ENCODE measurements at places on chromosomes 3 and 15. TPM values are rescaled to one million over a fixed set of nuclear protein-coding genes. Genes with fewer than 3 reads are reported as not detected.

SH3GL3 gene
- total RNA-seq = not detected

IQCF5 gene
- total RNA-seq = not detected

ZBTB20 gene
- total RNA-seq = 58.2 TPM

CHRNA3 gene
- not detected for total RNA-seq

MESP2 gene
- not detected for total RNA-seq

SMCO1 gene
- total RNA-seq = not detected

SIDT1 gene
- 59.9 TPM for total RNA-seq

ATP6V1A gene
- 19.3 TPM for total RNA-seq

MST1R gene
- 2.0 TPM for total RNA-seq

STARD9 gene
- 9.8 TPM for total RNA-seq

AMIGO3 gene
- not detected for total RNA-seq

ITGA11 gene
- not detected for total RNA-seq

SSUH2 gene
- not detected for total RNA-seq

STAB1 gene
- total RNA-seq = 0.42 TPM

TLR9 gene
- 0.27 TPM for total RNA-seq

GLT8D1 gene
- total RNA-seq = 26.6 TPM

PLA2G4E gene
- total RNA-seq = not detected

CPNE9 gene
- total RNA-seq = not detected

SLC6A1 gene
- total RNA-seq = not detected

IQCH gene
- not detected for total RNA-seq

ACP3 gene
- not detected for total RNA-seq
